ENCODE measurements at places on chromosomes 16 and 17. TPM values are rescaled to one million over a fixed set of nuclear protein-coding genes. Genes with fewer than 3 reads are reported as not detected.

DNA sequence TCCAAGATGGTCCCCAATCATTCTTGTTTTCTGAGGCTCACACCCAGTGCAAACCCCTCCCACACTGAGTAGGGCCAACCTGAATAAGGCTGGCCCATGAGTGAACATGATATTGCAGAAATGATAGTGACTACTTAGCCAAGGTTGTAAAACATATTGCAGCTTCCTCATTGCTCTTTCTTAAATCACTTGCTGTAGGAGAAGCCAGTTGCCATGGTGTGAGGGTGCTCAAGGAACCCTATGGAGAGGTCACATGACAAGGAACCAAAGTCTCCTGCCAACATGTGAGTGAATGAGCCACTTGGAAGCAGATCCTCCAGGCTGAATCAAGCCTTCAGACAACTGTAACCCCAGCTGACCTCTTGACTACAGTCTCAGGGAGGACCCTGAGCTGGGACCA lies 191.4 kb downstream of the RGS9 start:
- no peak for DNase-seq

DNA sequence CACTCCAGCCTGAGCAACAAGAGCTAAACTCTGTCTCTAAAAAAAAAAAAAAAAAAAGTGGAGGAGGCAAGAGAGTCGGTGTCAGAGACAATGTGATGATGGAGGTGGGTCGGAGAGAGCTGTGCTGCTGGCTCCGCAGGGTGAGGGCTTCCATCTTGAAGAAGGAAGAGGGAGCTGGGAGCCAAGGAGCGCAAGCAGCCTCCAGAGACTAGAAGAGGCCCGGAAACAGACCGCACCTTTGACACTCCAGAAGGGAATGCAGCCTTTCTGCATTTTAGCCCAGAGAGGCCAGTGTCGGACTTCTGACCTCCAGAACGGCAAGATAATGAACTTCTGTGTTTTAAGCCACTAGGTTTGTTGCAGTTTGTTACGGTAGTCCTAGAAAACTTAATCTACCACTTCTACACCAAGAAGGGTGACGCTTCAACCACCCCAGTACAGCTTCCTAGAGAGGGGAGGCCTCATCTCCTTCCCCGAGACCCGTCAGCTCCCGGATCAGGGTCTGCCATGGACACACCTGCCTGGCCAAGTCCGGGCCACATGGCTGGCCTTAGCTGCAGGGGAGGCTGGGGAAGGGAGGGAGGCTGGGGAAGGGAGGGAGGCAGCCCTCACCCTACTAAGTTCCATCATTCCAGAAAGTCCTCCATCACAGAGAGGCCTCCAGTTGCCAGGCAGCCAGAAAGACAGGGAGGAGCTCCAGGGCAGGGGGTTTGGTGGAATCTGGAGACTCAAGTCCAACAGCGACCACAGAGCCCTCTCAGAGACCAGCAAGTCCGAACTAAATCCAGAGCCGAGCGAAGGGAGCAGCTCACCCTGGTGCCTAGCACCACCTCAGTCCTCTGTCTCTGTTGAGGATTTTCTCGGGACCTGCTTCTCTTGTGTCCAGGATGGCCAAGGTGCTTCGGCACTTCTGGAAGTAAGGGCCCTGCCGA lies 13.2 kb upstream of the RBFOX3 start:
- DNase-seq: no peak

DNA sequence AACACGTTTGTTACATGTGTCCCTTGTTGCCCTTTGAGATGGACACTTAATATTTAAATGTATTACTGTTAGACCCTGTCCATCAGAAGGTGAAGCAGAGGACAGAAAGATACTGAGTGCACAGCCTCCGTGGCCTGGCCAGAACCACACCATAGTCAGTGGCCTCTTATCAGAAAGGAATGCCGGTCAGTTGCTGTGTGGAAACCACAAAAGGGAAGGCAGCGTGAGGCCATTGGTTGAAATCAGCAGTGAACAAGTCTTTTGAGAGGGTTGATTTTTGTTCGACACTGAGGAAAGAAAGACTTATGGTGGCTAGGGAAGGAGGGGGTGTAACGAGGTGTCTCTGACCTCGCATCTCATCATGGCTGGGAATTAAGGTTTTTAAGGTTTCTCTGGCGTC lies 85.4 kb upstream of the CLEC18A start:
- peak; percentile 86 for DNase-seq

DNA sequence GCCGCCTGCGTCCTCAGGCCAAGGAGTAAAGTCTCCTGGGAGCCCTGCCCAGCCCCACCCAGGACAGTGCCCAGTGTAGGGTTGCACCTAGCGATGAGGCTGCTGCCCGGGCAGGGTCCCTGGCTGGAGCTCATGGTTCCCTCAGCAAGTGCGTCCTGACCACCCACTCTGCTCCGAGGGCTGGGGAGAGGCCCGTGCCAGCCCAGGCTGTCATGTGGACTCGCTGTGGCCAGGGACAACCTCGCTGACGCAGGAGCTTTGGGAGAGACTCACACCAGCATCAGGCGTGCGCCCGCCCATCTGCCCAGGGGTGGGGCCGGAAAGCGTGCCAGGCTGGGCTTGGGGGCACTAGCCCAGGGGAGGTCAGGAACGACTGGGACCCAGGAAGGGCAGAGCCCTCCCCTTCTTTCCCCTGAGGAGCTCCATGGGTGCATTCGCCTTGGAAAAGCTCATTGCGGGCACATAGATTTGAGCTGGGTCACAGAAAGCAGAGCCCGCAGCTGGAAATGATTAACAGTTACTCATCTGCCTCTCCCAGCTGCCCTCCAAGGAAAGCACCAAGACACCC lies 19.7 kb downstream of the DPEP1 start:
- DNase-seq: peak; percentile 95

KRTAP2-1 gene
- not detected for total RNA-seq

GRCh38 chr16:2512735-2513404 lies 882 bp upstream of the ATP6V0C start:
- no peak for DNase-seq

- no peak for DNase-seq
These were observed 1.4 kb upstream of the NBR1 start for GRCh38 chr17:43169561-43170139.

All from A172 (cell line).